ENCODE measurements at places on chromosomes 1 and 21. TPM values are rescaled to one million over a fixed set of nuclear protein-coding genes. Genes with fewer than 3 reads are reported as not detected.

- no peak for DNase-seq
Measured at GRCh38 chr1:165862448-165862847, 35.0 kb downstream of the UCK2 start.

GRCh38 chr1:97841338-97841737, 79.5 kb downstream of the DPYD start:
- DNase-seq = no peak

DNA sequence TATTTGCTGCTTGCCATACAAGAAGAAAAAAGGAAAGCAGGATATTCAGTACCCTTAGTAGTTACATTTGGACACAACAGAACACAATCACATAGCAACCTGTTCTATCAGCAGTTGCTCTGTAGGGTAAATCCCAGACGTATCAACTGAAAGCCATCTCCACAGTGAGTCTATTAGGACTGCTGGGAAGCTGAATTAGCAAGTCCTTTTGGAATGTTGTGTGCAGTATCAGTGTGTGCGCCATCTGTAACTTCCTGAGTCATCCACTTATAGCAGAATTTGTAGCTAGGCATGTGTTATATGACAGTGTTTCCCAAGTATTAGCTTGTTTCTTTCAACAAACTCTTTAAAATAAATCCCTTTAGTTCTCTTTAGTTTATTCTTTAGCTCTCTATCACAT, 21.3 kb downstream of the CCDC30 start:
- DNase-seq = no peak

GRCh38 chr1:235511470-235512240, 7.4 kb upstream of the B3GALNT2 start:
- no peak for DNase-seq

DNA sequence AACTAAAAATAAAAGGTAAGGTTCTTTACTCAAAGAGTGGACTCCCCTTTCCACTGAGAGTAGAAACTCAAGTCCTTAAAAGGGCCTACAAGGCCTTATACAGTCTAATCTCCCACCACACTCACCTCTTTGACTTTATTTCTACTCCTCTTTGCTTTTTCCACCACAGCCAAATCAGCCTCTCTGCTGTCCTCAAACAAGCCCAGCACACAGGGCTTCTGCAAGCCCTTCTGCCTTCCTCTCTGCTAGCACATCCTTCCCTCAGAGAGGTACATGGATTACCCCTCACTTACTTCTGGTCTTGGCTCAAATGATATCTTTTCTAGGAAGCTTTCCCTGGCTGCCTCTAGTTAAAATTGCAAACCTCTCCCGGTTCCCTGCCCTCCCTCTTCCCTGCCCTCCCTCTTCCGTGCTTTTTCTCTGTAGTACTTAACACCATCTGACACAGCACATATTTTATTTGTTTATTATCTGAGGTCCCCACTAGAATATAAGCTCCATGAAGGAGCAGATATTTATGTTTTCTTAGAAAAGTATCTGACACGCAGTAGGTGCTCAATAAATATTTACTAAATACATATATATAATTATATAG, 1.7 kb downstream of the LYST start:
- DNase-seq = no peak

DNA sequence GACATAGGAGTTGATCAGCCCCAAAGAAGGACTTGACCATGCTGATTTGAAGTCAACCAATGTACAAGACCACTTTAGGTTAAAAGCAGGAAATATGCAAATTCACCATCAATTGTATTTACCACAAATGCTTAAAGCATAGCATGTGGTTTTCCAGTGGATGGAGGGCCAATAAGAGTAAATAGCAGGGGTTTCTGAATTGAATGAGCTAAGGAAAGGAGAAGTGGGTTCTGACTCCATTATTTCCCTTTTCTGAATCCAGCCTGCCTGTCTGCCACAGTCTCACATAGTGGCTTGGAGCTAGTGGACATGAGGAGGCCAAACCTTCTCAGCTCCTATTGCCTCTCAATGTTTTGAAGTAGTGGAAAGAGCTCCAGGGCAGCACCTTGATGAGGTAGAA, 7.2 kb upstream of the TNFSF18 start:
- no peak for DNase-seq

GRCh38 chr1:35049116-35049515, 17.4 kb upstream of the ZMYM6 start:
- DNase-seq = no peak

The F5 gene
- total RNA-seq = 55.5 TPM

- DNase-seq = no peak
Measured at GRCh38 chr1:173802961-173803360, 21.5 kb upstream of the DARS2 start.

DNA sequence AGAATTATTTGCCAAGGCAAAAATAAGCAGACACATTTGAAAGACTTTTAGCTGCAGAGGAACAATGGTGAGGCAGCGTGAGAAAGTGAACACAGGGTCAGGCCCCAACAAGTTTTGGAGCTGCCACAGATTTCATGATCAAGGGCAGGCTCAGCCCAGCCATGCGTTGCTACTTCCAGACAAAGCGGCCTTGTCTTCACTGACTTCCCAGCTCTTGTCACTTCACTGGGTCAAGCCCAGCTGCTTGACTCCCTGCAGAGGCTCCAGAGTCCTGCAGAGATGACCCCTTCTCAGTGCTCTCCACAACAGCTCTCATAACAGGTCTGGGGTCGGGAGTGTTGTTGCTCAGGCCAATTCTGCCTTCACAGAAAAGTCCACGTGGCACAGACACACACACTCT, 35.8 kb downstream of the HHAT start:
- DNase-seq = no peak

The PTGFR gene
- 0.39 TPM for total RNA-seq

The KCNJ9 gene
- total RNA-seq = not detected

GRCh38 chr1:10529091-10529490, 54.3 kb downstream of the PEX14 start:
- DNase-seq = no peak

- no peak for DNase-seq
Measured at GRCh38 chr1:69911301-69911801, 294.0 kb downstream of the LRRC40 start.

The IFT25 gene
- total RNA-seq = 6.5 TPM

- DNase-seq = no peak
Measured at GRCh38 chr1:40567825-40568224, 36.4 kb downstream of the ZNF684 start.

DNA sequence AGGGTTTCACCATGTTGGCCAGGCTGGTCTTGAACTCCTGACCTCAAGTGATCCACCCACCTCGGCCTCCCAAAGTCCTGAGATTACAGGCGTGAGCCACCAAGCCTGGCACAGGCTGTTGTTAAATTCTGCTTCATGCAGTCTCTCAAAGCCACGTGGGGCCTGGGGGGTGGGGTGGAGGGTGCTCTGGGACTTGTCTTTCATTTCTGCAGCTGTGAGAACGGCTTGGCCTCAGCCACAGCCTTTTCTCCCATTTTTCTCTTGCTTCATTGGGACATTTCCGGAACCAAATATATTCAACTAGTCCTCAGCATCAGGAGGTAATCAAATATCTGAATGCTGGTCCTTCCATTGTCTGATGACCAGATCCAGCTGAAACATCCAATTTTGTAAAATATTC, 27.6 kb upstream of the KCNE2 start:
- DNase-seq = no peak

The SAMSN1 gene
- 3.2 TPM for total RNA-seq

DNA sequence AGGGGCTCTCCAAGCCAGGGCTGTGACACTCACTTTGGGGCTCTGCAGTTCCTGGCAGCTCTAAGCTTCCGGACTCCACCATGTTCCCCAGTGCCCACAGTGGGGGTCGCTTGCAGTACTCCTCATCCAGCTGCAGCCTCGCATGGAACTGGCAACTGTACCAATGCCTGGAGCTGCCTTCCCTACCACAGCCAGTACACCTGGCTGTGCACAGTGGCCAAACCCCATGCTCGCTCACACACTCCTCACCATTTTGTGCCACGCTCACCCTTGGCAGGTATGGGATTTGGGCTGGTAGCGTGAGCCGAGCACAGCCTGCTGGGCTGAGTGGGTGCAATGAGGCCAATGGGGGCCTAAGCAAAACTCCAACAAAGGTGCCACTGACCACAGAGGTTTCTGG, 1369.9 kb downstream of the KCNT2 start:
- DNase-seq = no peak

GRCh38 chr1:153734396-153735089, 6.7 kb downstream of the INTS3 start:
- DNase-seq = no peak

DNA sequence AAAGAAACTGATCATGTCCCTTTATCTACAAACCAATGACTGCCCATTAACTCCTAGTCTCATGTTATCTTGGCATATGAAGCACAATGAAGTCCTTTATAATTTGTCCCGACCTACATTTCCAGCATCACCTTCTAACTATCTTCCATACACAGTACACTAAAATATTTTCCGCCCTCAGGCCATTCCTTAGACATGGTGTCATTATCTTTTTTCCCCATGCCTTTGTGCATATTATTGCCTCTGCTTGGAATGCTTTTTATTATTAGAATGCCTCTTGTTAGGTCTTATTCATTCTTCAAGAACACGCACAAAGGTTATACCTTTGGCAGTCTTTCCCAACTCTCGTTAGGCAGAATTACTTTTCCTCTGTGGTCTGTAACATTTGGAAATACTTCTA, 39.6 kb downstream of the ATG4C start:
- no peak for DNase-seq

- no peak for DNase-seq
Measured at GRCh38 chr1:1943834-1944570, 24.9 kb upstream of the TMEM52 start.

- no peak for DNase-seq
Measured at GRCh38 chr1:199509456-199509855, 518.1 kb upstream of the NR5A2 start.

The HJV gene
- 153 TPM for total RNA-seq

The NUP210L gene
- not detected for total RNA-seq

- DNase-seq = no peak
Measured at GRCh38 chr1:28266920-28267322, 7.6 kb downstream of the SESN2 start.

DNA sequence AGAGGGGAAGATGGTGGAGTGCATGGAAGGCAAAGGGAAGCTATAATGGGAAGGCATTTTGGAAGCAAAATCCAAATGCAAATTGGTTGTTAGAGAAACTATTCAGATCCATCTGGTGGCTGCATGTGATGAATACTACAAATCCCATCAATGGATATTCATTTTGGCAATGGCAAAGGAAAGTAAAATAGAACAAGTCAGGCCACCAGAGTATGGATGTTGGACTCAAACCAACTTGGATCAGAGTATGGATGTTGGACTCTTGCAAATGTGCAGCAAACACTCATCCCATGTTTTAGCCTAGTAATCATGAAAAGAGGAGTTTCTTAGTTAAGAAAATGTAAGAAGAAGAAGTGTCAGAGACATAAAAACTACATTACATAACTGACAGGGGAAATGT, 289.6 kb upstream of the DAB1 start:
- DNase-seq = no peak

DNA sequence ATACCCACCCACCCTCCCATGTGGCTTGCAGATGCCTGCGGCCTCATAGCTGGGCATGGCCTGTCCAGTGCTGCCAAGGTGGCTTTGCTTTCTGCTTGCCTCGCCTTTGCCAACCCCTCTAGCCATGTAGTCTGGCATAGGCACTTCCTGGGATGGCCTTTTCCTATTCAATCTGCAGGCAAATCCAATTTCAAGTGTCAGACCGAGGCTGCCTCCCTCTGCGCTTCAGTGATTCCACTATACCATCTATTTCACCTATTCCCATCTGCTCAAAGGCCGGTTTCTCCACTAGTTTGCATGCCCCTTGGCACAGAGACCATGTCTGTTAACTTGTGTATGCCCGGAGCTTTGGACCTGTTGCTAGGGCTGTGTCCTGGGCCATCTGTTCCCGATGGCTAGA, 3.8 kb upstream of the ZBTB21 start:
- DNase-seq = no peak

- no peak for DNase-seq
Measured at GRCh38 chr1:61423643-61424042, 301.3 kb downstream of the TM2D1 start.

The CHRM3 gene
- 2.2 TPM for total RNA-seq

DNA sequence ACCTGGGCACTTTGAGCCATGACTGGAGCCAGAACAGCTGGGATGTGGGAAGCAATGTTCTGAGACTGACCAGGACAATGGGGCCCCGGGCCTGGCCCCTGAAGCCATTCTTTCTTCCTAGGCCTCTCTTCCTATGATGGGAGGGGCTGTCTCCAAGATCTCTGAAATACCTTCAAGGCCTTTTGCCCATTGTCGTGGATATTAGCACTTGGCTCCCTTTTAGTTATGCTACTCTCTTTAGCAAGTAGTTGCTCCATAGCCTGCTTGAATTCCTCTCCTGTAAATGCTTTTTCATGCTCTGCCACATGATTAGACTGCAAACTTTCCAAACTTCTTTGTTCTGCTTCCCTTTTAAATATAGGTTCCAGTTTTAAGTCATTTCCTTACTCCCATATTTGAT, 262.9 kb upstream of the CACYBP start:
- DNase-seq = no peak

- DNase-seq = no peak
Measured at GRCh38 chr1:60036856-60037460, 36.6 kb downstream of the C1orf87 start.

DNA sequence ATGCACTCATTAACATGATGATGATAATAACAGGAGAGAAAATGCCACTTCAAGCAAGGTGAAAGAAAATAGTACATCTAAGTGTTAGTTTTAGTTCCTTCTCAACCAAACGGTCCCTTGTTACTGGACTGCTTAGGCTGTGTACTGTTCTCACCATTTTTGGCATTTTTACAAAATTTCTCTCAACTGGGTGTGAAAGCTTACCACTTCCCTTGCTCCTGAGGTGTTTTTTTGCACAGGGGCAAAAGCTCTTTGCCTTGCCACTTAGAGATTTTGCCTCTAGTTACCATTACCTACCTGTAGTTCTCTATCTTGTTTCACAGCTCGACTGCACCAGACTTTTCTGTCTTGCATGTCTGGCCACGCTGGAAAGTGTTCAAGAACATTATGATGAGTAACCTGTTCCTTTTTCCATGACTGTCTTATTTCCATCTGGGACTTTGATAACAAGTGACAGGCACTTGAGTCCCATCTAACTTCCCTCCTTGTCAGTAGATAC, 10.7 kb downstream of the NEK7 start:
- no peak for DNase-seq

DNA sequence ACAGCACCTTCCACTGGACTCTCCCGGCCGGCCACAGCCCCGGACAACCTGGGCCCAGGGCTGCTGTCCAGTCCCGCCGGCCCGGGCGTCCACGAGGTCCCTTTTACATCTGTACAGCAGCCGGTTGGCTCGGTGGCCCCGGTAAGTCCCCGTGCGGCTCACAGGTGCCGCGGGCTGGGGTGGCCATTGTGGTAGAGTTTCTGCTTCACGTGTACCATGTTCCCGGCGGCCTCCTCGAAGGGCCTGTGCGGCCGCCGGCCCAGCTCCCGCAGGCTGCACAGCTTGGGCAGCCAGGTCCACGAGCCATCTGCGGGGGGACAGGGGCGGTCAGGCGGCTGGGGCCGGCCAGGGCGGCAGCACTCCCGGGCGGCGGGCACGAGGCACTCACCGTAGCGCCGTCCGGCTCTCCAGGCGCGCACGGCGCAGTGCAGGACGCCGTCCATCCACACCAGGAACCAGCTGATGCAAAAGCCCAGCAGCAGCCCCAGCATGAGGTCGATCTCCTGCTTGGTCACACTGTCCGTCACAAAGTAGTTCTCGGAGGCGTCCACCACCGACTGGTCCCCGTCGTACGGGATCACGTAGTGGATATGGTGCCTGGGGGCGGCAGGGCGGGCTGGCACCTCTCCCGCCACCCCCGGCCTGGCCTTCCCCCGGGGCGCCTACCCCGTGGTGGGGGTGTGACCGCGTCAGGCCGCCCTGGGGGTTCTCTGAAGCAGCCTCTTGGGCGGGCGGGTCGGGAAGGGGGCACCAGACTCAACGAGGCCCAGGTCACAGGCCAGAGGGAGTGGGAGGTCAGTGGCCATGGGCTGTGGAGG, 5.0 kb downstream of the TMEM240 start:
- no peak for DNase-seq

All from right atrium auricular region (tissue), 2 donors.